Glutamatergic neuron (in vitro differentiated cells): ENCODE measurements at places on chromosomes 1 and 21. TPM values are rescaled to one million over a fixed set of nuclear protein-coding genes. Genes with fewer than 3 reads are reported as not detected.

DNA sequence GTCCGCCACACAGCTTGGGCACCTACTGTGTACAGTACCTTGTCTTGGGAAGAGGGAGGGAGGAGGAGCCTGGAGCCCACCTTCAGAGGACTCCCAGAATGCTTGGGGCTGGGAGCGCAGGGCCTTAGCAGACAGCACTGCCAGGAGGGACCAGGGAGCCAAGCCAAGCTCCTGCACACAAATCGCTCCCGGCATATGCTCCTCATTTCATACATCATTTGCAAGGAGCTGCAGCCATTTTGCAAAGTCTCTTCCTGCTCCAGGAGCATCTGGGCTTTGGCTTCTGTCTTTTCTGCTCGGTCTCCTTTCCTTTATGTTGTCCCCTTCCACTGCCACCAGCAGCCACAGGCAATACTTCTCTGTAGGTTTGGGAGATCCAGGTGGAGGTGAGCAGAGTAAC, 175.2 kb upstream of the ZC3H12A start:
- DNase-seq = no peak

GRCh38 chr1:209607795-209608178, 24.3 kb downstream of the CAMK1G start:
- DNase-seq = no peak

DNA sequence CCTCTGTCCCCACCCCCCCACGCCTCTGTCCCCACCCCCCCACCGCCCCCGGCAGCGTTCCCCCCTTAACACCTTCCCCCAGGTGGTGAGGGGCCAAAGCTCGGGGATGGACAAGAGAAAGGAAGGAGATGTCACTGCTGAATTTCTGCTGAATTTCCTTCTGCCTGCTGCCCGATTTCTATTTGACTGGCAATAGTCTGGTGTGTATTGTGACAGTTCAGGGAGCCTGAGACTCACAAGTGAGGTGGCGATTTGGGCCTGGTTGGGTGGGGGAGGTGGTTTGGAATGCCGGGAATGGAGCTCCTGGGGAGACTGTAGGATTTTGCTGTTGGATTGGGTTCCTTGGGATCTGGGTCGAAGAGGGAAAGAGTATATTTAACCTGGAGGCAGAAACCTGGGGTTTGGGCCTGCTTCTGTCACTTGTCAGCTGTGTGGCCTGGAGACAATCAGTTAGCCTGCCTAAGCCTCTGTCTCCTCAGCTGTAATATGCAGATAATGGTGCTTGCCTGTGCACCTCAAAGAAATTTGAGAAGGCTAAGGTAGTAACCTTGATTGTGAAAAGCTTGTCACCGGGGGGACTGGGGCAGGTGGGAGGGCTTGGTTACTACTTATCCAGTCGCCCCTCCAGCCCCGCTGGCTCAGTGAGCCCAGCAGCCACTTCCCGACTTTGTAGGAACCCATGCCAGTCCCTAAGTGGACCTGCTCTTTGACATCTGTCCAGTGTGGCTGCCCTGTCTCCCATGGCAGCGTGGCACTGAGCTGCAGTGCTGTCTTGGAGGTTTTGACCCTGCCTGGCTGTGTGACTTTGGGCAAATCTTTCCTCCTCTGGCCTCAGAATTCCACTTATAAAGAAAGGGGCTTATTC, 7.7 kb upstream of the LMNA start:
- no peak for DNase-seq

DNA sequence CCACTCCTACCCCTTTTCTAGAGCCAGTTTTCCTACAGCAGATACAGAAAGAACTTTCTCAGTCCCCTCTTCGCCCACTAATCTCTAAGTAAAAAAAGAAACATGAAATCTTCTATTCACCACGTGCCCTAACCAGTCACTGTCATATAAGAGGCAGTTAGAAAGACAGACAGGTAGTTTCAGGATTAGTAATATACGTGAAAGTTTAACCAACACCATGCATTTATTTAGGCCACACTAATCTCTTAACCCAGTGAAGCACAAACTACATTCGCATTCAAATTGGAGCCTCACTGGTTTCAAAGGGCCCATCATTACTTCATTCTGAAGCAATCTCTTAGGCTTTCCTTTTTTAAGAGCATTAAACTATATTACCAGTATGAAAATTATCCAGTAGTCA, 10.1 kb downstream of the GPATCH2 start:
- no peak for DNase-seq

Gene SLC25A34
- total RNA-seq = 4.1 TPM
